T-helper 9 cell (primary cell): ENCODE measurements at places on chromosomes 6 and 20.

GRCh38 chr20:36632147-36632486 is 13.9 kb downstream of the SLA2 start:
- DNase-seq = no peak

DNA sequence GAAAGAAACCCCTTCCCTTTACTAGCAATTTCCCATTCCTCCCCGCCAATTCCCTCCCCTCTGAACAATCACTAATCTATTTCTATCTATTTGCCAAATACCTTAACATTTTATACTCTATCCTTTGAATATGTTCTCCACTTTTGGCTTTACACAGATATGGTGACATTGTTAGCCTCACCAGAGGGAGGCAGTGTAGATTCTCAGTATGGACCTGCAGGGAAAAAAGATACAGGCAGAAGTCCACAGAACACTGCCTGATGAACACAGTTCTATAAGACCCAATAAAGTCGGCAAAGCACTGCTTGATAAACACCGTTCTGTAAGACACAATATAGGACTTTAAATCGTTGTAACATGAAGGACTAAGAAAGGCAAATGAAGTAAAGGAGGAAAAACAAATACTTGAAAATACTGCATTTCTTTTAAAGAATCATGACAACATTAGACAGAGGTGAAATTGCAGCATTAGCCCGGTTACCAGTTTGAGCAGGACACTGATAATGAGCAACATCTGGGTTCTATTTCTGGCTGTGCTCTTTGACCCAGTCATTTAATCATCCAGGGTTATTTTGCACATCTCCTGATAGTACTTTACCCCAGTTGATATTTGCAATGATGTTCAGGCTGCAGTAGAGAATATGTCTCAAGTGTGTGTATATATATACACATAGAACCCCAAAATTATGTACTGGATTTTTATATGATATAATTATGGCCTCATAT is 296.8 kb downstream of the UTRN start:
- no peak for DNase-seq

DNA sequence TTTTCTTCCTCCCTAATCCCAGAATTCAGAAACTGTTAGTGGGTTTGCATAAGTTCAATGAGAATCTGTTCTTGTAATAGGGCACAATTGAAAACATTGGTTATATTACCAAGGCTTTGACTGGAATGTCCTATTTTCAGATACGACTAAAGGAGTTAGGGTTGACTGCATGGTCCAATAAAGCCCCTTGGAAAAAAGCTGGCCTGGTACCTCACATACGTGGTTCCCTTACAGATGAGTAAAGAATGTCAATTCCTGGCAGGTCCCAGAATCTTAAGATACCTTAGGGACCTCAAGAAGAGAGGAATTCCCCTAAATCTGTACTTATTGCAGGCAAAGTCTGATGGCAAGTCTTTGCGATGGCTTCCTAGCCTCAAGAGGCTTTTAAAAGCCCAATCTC is 4.6 kb downstream of the PPDPF start:
- no peak for DNase-seq

DNA sequence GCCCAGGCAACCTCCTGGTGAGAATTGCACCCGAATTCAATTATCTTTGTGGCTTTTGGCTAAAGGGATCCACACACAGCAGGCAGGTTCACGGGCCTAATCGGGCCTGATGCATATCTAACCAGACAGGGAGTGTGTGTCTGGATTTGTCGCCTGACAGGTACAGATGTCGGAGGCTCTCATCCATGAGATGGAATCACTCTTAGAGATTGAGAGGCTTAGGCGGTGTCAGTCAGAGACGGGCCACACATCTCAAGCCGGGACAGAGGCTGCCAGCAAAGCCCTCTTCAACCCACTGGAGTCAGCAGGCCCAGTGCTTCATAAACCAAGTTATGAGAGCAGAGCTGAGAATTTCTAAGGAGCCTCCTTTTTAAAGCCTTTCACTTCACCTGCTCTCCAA is 247.0 kb downstream of the LRFN2 start:
- no peak for DNase-seq

- DNase-seq = no peak
Observed at GRCh38 chr6:111995404-111995803, 58.5 kb upstream of the CCN6 start.

- no peak for DNase-seq
Observed at GRCh38 chr6:4351520-4352321, 216.3 kb upstream of the ECI2 start.

DNA sequence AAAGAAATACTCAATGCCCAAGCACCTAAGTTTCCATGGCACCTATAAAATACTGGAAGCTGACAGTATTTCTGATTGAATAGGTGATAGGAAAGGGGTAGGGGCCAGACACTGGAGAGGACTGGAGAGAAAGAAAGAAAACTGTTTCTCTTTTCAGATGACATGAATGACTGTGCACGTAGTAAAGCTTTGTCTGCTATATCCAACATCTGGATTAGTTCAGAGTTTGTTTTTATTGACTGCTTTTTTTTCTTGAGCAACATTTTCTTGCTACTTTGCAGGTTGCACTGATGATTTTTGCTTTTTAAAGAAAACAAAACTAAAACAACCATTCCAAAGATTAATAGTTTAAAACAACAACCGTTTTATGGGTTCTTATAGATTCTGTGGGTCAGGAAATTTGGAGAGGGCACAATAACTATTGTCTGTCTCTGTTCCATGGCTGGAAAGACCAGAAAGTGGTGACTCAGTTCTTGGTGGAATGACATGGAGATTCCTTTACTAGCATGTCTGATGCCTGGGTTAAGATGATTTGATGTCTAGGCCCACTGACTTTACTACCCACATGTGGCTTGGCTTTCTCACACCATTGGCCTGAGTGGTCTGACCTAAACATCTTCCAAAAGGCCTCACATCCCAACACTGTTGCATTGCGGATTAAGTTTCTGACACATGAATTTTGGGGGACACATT is 12.2 kb upstream of the LRP11 start:
- DNase-seq = no peak

- DNase-seq = no peak
Observed at GRCh38 chr6:21181866-21182265, 411.7 kb upstream of the SOX4 start.

- DNase-seq = no peak
Observed at GRCh38 chr6:93975159-93975558, 555.8 kb upstream of the EPHA7 start.

DNA sequence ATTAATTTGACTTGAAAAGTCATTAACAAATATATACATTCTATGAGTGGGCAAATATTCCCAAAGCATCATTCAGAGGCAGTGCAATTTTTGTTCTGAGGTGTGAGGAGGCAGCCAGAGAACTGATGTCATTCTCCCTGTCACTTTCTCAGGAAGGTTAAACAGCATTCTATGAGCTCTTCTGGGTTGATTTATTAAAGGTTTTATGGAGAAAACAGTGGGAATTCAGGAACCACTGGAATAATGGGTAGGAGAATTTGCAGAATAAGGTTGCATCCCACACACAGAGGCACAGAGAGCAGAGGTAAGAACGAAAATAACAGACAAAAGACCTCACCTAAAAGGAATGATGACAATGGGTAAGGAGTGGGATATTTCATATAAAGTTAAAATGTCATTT is 860.6 kb downstream of the TFAP2A start:
- no peak for DNase-seq

GRCh38 chr6:41557335-41557734 is 11.2 kb downstream of the FOXP4 start:
- no peak for DNase-seq

GRCh38 chr6:107563694-107564588 is 74.0 kb downstream of the SOBP start:
- DNase-seq = no peak

- DNase-seq = no peak
Observed at GRCh38 chr6:3036861-3037637, 31.2 kb upstream of the RIPK1 start.

- no peak for DNase-seq
Observed at GRCh38 chr6:132734694-132735236, 20.9 kb upstream of the VNN1 start.

DNA sequence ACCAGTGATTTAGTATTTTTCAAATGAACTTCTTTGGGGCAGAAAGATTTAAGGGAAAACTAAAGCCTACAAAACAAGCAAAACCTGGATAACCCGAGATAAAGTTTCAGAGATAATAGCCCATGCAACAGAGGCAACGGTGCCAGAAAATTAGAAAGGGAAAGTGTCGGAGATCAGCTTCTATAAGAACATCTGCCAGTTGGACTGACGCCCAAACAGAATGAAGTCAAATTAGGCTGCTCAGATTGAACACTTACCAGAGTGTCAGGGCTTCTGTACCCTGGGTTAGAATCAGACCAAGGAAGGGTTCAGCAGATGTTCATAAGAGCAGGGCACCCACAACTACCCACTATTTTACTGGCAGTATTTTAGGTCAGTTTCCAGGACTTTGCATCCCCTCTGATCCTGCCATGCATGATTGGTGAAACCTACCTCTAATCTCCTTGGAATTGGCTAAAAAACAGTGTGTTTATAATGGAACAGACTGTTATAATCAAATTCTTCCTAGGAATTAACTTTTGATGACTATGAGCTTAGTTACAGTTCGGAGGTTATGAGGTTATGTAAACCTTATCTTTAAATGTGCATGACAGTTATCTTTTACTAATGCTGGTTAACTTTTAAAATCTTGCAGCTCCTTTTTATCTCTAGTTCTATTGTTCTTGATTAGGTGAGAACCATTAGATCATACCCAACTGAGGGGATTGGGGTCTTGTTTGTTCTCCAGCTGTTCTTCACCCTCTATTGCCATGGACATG is 13.1 kb downstream of the BMP2 start:
- no peak for DNase-seq

DNA sequence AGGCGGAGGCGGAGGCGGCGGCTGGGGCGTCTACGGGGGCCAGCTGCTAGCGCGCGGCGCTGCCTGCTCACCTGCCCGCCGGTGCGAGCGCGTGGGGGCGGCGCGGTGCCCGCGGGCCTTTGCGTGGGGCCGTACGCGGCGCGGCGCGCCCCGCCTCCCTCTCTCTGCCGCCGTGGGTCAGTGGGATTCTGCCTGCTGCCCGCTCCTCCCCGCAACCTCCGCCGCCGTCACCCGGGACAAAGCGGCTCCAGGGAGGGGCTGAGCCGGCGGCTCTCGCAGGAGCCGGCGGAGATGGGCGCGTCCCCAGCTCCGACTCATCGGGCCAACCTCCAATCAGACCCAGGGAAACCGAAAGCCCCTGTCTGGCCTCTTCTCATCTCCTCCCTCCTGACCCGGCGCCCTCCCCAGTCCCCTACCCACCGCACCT is at the start of gene RCAN2:
Gene RCAN2 (minus strand): TSS at position 249 of the 427 bp plus-strand sequence.
- DNase-seq = no peak

DNA sequence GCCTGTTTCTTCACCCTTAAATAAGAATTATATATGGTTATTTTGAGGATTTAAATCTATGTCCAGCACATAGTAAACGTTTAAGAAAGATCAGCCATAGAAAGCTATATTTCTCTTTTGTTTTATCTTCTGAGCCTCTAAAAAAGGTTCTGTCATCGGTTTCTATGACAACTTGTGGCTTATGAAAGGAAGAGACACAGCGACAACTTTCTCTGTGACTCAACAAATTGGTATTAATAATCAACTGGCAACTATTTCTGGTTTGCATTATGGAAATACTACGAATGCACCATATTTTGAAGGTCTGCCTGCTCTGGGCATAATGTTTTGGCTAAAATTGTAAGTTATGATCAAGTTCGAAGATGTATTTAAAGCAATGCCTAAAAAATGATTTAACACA is 751.0 kb downstream of the CD109 start:
- DNase-seq = no peak

DNA sequence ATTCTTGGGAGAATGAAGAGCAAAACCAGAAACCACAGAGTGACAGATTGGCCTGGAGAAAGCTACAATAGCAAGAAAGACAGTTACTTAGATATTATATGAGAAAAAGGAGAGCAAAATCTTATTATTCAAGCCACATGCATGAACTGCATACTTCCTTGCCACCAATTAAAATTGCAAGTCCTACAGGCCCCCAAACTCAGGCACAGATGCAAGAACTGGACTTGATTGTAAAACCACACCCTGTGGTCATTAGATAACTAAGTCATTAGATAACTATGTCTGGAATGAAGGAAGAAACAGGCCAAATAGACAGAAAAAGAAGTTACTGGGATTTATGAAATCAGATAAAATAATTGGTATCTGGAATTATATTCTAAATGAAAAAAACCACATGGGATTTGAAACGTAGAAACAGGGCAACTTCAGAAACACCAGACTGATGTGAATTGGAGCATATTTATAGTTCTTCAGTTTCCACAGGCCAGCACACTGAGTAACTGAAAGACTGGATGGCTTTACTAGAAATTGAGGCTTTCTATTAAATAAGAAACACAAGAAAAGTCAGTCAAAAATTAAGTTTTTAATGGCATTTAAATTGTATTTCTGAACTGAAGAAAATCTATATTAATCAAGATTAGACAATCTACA is 49.4 kb upstream of the CARMIL1 start:
- DNase-seq = no peak
